Osteoblast (primary cell): ENCODE measurements at places on chromosomes 7 and 10. TPM values are rescaled to one million over a fixed set of nuclear protein-coding genes. Genes with fewer than 3 reads are reported as not detected.
A peak's percentile ranks its signal among the peaks of the same experiment; 100 is the strongest.

- H3K27ac ChIP-seq, result no peak overlapping the region
- no peaks in the 10 kb centered on the region for H3K27me3 ChIP-seq
- no peaks in the 10 kb centered on the region for H3K4me1 ChIP-seq
- H3K4me3 ChIP-seq, result no peak overlapping the region
- H3K36me3 ChIP-seq, result no peaks in the 10 kb centered on the region
- no peak for DNase-seq
Observed at GRCh38 chr7:108124820-108125219, 5.3 kb downstream of the LAMB4 start.

GRCh38 chr10:12350167-12350872 lies 973 bp downstream of the CAMK1D start:
- H3K4me3 ChIP-seq, result peak overlapping the region; percentile 84
- H3K27me3 ChIP-seq, result peaks cover 5% of the 10 kb centered on the region
- no peaks in the 10 kb centered on the region for H3K36me3 ChIP-seq
- no peak overlapping the region for H3K27ac ChIP-seq
- H3K4me1 ChIP-seq, result peaks cover 11% of the 10 kb centered on the region
- DNase-seq, result peak; percentile 92

DNA sequence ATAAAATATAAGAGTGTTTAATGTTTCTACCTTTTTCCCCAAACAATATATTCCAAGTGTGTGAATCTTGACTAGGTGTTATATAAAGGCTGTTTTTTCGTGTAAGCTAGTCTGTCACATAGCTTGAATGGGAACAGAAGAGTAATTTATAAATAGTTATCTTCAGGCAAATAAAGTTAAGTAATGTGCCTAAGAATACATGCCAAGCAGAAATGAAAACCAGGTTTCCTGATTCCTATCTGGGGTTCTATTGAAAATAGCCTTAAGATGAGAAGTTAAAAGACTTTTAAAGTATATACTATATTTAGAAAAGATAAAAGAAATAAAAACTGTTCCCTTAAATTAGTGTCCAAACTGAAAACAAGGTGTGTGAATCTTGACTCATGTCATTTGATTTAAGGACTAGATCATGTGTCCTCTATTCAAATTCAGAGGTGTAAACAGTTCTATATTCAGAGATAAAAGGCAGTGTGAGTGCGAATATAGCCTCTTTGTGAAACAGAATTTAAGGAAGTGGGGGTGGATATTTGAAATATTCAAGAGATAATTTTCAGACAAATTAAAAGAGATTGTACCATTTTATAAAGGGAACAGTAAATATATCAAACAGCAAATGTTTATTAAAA lies 247.5 kb downstream of the THSD7A start:
- no peak for DNase-seq
- H3K4me3 ChIP-seq, result no peak overlapping the region
- no peaks in the 10 kb centered on the region for H3K27me3 ChIP-seq
- H3K27ac ChIP-seq, result no peak overlapping the region

Gene GRID2IP
- under 0.01 TPM in 1 of 2 replicates, not detected in the other for total RNA-seq

Gene HSPA12A
- total RNA-seq, result 10.0 and 10.9 TPM in 2 replicates
